ENCODE measurements at places on chromosomes 1 and 21.

DNA sequence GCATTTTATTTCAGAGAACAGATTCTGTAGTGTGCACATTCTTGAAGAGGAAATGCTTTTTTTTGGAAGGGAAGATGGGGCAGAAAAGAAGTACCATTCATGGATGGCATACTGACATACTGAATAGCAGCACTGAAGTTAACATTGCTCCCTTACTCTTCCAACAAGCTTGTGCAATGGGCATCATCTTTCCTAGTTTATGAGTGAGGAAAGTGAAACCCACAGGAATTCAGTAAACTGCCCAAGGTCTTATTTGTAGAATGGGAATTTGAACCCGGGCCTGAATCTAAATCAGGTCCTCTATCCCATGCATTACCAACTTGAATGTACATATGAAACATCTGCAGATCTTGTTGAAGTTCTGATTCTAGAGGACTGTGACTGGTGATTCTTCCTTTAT is 215.7 kb upstream of the FGGY start:
- DNase-seq, result no peak

- DNase-seq, result no peak
Measured at GRCh38 chr1:239771550-239771949, 320.1 kb upstream of the FMN2 start.

DNA sequence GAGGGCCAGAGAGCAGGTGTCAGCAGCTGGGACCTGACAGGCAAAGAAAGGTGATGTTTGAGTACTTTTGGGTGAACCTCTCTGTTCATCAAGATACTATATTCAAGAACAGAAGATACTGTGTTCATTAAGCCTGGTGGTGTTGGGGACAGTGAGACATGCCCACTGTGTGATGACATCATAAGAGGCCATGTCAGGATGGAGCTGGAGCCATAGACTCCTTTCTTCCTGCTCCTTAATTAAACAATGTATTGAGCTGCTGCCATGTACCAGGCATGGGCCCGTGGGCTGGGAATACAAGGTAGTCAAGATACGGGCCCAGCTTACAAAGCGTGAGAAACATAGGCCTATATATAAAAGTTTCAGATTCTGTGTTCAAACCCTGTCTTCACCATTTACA is 435.4 kb downstream of the RPS6KC1 start:
- no peak for DNase-seq

DNA sequence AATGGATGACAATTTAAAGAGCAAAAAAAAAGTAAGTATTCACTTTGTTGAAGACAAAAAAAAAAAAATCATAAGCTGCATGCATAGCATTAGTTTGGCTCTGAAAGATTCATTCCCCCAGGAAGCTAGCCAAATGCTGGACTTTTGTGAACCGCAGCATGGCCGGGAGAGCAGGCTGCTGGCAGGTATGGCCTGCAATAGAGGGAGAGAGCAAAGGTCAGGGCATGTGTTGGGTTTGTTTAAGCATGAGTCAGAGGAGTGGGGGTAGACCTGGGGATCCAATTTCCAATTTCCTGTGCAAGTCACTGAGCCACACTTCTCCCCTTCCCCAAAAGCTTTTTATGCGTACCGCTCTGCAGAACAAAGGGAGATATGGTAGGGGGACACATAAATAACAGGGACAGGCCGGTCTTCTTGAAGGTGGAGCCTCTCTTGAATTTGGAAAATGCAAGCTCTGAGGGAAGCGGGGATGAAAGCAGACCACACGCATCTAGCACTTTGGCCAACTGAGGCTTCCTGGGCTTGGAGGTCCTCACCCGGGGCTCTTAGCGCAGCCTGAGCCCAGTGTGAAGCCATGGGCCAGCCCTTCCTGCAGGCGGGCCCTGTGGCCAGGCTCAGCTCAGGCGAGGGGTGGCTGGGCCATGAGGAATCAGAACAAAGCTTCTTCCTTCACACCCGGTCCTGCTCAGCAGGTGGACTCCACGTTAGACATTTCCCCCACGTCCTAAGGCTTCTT is 171.1 kb downstream of the TOMM20 start:
- no peak for DNase-seq

DNA sequence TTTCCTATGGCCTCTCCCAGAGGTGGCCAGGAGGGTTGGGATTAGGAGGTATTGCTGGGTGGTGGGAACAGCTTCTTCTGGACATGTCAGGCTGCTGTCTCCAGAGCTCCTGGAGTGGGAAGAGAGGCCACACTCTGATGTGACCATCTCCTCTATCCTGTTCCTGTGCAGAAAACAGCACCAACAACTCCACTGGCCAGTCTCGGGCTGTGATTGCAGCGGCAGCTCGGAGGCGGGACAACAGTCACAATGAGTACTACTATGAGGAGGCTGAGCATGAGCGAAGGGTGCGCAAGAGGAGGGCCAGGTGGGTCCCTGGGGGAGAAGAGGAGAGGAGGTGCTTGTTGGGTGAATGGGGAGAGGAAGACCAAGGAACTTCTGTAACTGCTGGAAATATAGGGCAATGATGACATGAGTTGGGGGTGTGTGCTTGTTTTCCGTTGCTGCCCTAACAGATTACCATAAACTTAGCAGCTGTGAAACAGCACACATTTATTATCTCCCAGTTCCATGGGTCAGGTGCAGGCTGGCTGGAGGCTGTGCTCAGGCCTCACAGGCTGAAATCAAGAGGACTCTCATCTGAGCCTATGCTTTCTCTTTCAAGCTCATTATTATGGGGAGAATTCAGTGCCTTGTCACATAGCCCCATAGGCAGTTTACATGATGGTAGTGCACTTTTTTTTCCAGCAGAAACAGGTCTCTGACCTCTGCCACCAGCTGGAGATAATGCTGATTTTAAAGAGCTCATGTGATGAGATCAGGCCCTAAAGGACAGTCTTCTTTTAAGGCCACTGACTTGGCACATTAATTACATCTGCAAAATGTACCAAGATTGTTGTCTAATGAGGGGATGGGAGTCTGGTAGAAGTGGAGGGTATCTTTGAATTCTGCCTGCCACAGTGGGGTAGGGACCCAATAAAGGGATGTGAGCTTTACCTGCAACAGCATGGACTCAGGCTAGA is 20.8 kb downstream of the VANGL2 start:
- no peak for DNase-seq

GRCh38 chr1:164794356-164794755 is 235.4 kb downstream of the PBX1 start:
- DNase-seq, result no peak

- DNase-seq, result no peak
Measured at GRCh38 chr1:176847052-176847451, 317.5 kb downstream of the ASTN1 start.

DNA sequence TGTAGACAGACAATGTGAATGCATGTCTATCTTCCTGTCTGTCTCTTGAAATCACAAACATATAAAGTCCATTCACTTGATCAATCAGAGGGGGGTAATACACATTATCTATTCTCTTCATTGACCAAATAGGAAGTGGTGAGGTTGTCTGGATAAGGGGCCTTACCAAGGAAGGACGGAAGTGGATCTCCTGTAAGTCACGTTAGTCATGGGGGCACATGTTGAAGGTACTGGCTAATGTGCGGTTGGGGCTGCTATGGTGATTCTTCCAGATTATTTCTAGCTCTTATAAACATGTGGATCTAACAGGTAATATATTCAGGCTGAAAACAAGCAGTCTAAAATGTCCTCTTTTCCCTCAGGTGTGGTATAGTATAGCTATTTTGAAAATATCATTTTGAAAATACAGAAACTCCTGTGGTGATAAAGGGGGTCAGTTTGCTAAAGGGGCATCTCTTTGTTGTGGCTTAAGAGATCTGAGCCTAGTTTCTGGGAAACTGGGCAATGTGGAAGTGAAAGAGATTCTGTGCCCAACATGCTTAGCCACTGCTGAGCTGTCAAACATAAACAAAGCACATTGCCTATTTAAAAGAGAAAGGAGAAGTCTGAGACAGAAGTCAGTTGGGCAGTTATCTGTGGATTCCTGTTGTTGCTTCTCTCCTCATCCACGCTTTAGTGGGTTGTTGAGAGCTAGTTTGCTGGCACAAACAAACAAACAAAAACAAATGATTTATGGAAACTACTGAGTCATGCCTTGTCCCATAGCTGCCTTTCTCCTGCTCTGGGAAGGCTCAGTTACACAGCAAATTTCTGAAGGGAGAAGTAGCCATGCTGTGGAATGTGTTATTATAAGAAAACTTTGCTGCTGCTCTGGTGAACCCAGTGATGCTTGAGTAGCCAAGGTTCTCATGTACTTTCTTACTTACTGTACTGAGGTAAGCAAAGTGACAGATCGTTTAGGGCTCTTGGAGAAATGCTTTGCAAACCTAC is 166.9 kb downstream of the HLX start:
- no peak for DNase-seq

Data from cerebellar nuclear complex (tissue), 1 donor.